Stimulated activated CD8-positive, alpha-beta memory T cell treated with anti-CD3 and anti-CD28 coated beads, Interleukin-4, amount 100 ng/mL, for 1 hour (primary cell): ENCODE measurements at places on chromosomes 7 and 10.

DNA sequence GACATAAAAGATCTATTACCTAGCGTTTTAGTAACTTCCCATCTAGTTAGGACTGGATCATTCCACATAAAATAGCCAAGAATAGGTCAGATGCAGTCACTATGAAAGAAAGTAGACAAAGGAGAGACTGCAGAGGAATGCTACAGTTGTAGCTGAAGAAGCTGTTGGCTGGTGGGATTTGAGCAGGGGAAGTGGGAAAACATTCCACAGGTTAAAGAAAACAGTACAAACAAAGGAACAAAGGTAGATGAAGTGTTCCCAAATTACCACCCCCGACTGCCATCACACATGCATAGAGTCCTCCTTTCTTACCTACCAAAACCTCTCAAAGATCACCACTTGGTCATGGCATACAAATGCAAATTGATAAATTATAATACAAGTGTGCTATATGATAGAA is 41.8 kb downstream of the DLD start:
- no peak for DNase-seq

- no peak for DNase-seq
Measured at GRCh38 chr7:133118261-133118660, 36.4 kb upstream of the CHCHD3 start.

GRCh38 chr10:73117976-73118743 is 7.9 kb downstream of the NUDT13 start:
- DNase-seq, result no peak

GRCh38 chr7:50851451-50851850 is 68.8 kb upstream of the GRB10 start:
- DNase-seq, result no peak

DNA sequence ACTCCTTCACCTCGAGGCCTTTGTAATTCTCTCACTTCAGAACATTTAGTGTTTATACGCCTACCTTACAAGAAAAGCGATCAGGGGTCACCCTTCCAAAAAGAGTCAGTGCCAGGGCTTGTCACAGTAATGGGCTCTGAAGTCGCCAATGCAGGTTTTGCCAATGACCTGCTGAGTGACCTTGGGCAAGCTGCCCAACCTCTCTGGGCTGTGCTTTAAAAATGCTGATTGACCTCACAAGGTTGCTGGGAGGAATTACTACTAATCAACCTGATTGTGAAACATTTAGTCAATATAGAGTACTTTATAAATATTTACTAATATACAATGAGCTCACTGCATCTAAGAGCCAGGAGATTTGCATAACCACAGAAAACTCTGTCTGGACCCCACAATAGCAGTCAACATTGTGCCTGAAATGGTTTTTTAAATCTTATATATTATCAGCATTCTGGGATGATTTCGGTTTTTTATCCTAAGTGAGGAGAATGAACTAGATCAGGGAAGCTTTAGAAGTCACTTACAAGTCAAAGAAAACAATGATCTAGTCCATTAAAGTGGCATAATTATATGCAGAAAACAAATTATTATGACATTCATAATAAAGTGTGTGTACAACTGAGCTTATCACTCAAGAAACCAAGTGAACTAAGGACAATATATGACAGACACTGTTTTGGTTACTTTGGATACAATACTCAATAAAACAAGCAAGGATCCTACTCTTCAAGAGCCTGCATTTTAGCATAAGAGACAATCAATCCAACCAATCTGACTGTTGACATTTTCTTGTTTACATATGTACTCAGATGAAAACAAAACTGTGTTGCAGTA is 290.5 kb downstream of the SORCS1 start:
- no peak for DNase-seq
